Karpas-422 (cell line): ENCODE measurements at places on chromosomes 5 and 9.

DNA sequence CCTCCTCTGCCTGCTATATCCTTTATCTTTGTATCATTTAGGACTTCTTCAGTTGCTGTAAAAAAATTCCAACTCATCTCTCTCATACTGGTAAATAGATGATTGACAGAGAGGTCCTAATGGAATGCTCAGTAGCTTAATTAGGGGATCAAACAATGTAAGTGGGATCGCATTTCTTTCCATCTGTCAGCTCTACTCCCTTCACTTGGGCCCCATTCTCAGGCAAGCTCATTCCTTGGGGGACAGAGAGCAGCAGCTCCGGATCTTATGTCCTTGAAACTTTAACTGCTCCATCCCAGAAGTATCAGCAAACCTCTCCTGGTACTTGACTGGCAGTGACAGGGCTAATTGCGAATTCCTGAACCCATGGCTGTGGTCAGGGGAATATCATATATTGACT, 146.7 kb downstream of the YTHDC2 start:
- no peak for DNase-seq

DNA sequence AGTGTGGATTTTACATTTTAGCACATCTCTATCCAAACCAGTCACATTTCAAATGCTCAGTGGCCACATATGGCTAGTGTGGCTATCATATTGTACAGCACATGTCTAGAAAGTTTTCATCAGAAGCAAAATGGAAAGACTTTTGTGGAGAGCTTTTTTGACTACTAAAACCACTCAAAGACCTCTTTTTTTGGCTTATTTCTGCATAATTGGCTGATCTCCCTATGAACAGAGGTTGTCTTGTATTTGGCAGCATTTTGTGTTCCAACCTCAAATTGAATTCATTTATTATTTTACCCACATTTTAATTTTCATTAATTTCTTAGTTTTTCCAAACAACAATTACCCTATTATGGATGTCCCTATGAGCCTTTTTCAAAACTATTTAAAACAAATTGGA, 395.7 kb downstream of the TLE1 start:
- no peak for DNase-seq

DNA sequence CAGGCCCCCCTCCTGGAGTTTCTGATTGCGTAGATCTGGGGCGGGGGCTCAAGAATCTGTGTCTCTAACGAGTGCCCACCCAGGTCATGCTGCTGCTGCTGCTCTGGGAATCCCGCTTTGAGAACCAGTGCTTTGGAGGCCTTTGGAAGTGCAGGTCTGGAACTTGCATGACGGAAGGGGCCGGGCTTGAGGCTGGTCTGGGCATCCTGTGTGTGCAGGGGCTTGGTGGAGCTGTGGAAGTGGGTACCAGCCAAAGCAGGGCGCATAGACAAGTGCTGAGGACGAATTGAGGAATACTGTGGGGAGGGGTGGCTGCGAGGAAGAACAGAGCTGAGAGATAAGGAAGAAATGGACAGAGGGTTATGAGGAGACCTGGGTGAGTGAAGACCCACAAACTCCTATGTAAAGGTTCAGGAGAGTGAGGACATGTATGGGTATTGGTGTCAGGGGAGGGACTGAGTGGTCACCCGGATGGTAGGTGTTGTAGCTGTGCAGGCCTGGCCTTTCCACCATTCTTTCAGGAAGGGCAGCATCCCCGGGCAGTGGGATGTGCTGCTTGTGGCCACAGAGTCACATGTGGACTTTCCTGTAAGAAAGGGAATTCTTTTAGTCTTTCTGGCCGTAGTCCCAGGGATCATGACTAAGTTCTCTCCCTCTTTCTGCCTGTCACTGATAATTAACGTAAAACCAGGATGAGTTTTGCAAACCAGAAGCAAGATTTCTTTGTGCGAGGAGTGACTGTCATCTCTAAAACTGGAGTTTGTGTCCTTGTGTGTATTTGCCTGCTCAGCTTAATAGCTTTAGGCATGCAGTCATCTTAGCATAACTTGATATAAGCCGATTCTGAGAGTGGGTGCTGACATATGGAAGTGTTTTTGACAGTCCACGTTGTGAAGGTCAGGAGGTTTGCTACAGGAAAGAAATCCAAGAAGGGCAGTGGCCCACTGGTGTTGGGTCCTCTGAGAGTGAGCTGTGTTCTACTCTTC, 43.3 kb upstream of the TJP2 start:
- DNase-seq: no peak

DNA sequence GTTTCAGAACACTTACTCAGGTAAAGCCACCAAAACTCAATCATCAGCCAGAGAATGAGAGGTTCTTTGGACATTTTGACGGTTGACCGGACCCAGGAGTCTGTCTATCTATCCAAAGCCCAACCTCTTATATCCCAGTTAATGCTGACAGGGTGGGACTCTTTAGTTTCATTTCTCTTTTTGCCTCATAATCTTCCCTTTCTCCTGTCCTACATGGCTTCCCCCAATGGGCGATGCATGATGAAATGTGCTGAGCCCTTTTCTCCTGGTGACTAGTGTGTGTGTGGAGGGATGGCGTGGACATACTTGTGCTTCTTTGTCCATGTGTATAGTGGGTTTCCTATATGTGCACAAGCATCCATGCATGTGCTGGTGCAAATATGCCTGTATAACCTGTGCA, at the start of gene TIMD4:
Gene TIMD4, minus strand, starts transcription at position 102 of the 400 bp plus-strand sequence. Its CDS starts 28 bp downstream, at position 74.
- no peak for DNase-seq

- no peak for DNase-seq
Observed at GRCh38 chr5:87210743-87211142, 56.9 kb upstream of the RASA1 start.

DNA sequence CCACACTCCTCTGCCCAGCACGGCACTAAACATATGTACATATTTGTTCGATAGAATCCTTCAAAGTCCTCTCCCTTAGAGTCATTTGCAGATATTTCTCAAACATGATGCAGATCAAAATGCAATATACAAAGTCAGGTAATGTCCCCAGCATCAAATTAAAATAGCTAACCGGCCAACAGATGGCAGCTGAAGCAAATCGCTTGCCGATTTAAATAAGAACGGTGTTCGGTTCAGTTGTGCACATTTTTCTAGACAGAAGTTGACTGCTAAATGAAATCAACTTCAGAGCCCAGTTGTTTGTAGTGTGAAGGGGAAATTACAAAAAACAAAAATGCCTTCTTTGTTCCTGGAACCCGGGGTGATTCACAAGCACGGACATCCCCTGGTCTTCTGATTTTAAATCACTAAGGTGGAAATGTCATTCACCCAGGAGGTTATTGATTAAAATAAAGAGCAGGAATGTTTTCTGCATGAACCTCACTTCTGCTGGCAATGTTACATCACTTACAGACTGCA, 219.2 kb downstream of the EBF1 start:
- DNase-seq: peak; percentile 81
